ENCODE measurements at places on chromosomes 12 and 14.

- DNase-seq = no peak
These were observed 86.1 kb upstream of the CNOT2 start for GRCh38 chr12:70157099-70157498.

DNA sequence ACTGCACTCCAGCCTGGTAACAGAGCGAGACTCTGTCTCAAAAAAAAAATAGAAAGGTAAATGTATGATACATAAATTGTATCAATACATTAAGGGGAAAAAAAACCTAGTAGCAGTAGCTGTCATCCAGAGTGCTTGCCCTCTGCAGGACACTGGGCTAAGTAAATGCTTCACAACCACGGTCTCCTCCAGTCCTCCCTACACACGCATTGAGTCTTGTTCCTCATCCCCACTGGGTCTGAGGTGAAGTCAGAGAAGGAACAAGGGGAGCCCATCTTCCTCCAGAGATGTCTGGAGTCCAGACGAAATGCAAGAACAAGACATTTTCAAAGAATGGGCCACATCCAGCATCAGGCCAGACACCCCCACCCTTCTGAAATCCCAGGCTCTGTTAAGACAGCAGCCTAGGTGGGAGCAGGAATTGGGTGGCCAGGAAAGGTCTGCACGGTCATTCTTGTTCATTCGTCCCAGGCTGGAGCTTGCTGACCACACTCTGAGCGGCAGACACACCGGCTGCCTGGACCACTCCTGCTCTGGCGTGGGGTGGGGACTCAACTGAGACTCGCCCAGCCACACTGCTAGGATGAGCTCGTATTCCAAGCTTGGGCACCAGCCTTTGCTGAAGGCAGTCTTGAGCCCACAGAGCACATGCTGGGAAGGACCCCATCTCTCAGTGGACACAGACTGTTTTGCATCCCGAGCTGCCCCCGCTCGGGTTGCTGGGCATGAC, 45.5 kb downstream of the CHGA start:
- no peak for DNase-seq

GRCh38 chr14:102089621-102090343, 2.9 kb upstream of the HSP90AA1 start:
- no peak for DNase-seq

DNA sequence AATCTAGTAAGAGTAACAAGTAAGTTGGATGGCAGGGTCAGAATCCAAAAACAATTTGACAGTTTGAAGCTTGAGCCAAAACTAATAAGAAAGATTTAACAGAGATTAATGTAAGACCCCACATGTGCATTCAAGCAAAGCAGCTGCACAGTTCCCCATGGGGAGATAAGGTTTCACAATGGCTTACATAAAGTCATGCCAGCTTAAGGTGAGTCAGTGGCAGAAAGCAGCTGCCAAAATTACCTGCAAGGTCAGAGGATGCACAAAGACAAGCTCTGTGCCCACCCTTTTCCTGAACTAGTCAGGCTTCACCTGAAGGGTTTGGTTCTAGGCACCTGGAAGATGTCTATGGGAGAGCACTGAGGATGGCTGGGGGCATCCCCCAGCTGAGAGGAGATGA, 36.6 kb upstream of the KRT77 start:
- no peak for DNase-seq

GRCh38 chr12:5898874-5899273, 46.2 kb downstream of the ANO2 start:
- DNase-seq = no peak

DNA sequence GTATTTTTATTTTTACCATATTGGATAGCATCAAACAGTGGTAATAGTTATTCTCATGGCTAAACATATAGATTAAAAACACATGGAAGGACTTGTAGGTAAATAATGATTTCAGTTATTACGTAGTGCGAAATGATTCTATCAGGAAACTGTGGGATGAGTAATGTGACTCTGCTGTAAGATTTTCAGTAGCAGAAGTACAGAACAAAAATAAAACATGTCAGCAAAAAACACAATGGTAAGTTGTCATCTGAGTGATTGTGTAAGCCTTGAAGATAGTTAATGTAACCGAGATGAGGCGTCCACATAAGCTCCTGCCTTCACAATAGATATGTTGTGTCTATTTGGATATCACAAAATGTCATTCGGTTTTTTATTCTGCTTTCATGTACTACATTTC, 99.8 kb downstream of the BORCS5 start:
- DNase-seq = peak; percentile 28

Measured in hematopoietic multipotent progenitor cell treated with erythropoietin and hydrocortisone succinate and interleukin-3 and kit ligand, for 6 days (in vitro differentiated cells).